ENCODE measurements at places on chromosomes 11 and 22. TPM values are rescaled to one million over a fixed set of nuclear protein-coding genes. Genes with fewer than 3 reads are reported as not detected.

DNA sequence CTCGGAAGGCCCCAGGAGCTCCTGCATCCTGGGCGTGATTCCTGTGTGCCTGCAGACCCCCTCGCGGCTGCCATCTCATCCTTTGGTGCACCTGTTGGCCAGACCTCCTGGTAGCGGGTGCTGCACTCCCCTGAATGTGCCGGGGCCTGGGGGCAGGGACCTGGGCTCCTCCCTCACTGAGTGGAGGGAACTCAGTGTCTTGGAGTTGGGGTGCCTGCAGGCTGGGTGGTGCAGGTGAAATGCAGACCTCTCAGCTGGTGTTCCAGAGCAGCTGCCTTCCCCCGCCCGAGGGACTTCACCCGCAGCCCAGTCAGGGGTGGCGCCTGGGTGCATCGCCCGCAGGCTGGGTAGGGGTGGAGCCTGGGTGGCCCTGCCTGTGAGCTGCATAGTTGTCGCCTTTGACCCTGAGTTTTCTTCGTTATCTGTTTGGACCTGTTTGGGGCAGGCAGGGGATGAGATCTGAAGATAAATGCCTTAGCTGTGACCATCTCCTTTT is 31.4 kb downstream of the LRP5 start:
- DNase-seq, result no peak

- no peak for DNase-seq
Observed at GRCh38 chr11:34394771-34395300, 37.0 kb upstream of the ABTB2 start.

Gene CSF2RB
- 8.9 TPM for total RNA-seq

GRCh38 chr22:49394116-49394785 is 433.4 kb downstream of the BRD1 start:
- no peak for DNase-seq

All from pulmonary artery endothelial cell (primary cell).